AG04449 (cell line): ENCODE measurements at places on chromosomes 1 and 21.

DNA sequence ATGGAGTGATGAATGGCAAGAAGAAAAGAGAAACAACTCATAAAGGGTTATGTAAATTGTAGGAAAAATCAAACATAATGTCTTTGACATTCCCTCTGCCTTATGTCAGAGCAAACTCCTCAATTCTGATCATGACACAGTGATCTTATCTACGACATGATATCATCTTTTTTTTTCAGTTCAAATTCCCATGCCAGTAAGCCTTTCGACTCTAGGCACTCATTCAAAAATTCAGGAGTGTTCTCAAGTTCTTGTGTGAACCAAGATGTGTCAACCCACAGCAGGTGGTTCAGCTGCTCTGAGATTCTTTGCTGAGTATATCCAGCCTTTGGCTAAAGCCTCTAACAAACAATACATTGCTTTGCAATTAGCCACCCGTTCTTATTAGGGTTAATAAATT, 97.1 kb upstream of the ESRRG start:
- no peak for DNase-seq

- no peak for DNase-seq
These were observed 5.3 kb downstream of the CREG1 start for GRCh38 chr1:167548059-167548932.

GRCh38 chr1:203640723-203641502, 14.3 kb downstream of the ATP2B4 start:
- DNase-seq, result no peak

DNA sequence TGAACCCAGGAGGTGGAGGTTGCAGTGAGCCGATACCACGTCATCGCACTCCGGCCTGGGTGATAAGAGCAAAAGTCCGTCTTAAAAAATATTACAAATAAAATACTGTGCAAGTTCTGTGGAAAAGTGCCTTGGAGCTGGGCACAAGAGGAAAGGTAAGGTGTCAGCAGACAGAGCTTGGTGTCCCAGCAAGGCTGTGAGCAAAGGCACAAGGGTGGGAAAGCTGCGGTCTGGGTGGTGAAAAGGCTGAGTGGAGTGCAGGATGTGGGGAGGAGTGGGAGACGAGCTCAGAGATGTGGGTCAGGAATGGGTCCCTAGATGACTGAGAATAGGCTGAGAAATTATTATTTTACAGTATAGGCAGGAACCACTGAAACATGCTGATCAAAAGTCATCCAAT, 150.6 kb downstream of the RHOU start:
- no peak for DNase-seq

DNA sequence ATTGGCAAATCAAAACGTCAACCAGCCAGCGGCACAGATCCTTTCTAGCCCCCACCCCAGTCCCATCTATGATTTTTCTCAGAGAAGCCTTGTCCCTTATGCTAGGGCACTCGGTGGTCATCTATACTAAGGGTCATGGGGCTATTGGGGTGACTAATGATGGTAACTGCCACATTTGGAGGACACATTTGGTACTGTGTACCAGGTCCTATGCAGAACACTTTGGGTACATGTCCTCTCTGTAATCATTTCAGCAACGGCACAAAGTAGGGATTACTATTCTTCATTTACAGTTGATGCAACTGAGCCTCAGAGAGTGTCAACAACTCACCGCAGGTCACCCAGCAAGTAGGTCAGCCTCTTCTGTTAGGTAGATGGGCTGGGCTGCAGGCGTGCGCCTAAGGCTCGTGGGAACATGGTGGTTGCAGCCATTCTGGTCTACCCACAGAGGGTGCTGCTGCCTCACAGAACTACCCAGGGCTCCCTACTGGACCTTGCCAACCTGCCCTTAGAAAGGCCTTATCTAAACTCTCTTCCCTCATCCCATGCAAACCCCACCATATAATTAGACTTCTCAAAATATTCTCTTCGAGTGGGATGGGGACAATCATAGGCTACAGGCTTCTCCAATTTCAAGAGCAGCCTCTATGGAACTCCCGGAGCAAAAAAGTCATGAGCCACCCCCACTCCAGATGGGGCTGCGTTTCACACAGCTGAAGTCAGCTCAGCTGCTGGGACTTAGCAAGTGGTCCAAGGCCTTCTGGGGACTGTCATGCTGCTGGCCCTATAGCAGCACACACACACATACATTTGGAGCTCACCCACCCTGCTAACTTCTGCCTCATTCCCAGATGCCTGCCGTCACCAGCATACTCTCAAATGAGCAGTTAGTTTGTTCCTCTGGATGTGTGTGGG, 5.8 kb upstream of the SDHB start:
- no peak for DNase-seq

DNA sequence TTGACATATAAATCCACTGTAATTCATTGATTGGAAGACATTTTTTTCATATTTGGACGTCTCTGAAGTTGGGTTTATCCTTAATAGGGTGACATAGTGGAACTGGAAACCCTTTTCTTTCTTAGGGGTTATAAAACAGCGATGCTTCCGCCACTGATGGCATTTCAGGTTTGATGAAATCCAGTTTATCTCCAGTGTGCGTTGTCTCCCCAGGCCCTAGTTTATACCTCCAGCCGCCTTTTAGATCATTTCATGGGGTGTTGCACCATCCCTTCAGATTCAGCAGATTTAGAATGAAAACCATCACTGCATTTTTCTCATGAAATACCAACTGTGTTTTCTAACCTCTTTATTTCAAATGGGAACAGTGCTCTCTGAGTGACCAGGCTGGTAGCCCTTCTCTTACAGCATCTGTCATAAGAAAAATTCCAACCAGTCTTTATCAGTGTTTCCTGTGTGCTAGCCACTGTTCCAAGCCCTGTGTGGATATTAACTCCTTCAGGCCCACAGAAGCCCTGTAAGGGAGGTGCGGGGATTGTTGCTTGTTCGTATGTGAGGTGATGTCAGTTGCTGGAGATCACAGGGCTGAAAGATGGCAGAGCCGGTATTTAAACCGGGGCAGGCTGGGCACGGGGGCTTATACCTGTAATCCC, 19.0 kb downstream of the H6PD start:
- no peak for DNase-seq

- no peak for DNase-seq
These were observed 96.2 kb downstream of the CCDC185 start for GRCh38 chr1:223489439-223489838.

GRCh38 chr21:44907966-44908895, 12.5 kb downstream of the ITGB2 start:
- no peak for DNase-seq

GRCh38 chr1:5887349-5887970, 104.8 kb downstream of the NPHP4 start:
- no peak for DNase-seq
